H1 (cell line): ENCODE measurements at places on chromosomes 3 and 15. TPM values are rescaled to one million over a fixed set of nuclear protein-coding genes. Genes with fewer than 3 reads are reported as not detected.

Gene NR1I2
- 0.28 and 0.44 TPM in 2 replicates for total RNA-seq

DNA sequence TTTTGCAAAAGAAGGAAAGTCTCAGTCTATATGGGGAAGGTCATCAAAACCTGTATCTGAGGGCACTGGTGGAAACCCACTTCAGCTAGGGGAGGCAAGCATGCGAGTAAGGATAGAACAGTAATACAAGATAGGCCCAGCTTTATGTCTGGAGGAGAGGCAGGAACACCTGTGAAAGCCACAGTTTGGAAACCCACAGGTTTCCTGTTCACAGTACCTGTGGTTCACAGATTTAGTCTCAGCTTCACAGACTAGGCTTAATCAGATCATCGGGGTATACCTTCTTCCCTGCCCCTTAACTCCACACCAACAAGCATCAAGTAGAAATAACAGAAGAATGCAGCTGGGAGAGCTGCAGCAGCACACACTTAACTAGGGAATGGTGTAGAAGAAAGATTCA, 36.2 kb downstream of the C2CD4B start:
- DNase-seq, result no peak
- H3K4me1 ChIP-seq, result no peaks in the 10 kb centered on the region
- H3K27me3 ChIP-seq, result no peaks in the 10 kb centered on the region
- H3K27ac ChIP-seq, result no peak overlapping the region

DNA sequence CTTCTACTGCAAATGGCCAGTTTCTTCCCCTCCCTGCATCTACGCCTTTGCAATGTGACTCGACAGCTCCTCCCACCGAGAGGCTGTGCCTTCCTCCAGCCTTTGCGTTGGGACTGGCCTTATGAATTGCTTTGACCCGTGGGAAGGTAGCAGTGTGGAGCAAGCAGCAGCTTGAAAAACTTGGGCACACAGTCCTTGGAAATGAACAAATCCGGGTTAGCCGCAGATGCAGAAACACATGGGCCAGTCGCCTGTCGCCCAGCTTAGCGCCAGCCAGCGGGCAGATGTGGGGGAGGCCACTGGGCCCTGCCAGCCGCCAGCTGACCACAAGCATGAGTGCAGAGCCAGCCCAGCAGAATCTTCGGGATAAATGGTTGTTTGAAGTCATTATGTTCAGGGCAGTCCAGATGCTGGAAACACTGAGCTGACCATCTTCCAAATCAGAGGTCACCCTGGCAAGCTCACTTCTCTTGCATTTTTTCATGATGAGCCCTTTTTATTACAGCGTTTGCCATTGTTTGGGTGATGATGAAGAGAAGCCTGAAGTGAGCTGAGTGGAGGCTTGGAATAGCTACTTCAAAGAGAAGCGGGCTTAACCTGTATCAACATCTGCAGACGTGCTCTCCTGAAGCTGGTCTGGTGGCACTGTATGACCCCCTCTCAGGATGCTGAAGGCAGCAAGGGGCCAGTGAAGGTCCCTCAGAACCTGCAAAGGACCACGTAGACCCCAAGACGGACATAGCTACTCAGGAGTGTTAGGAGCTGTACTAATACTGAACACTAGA, 9.8 kb downstream of the SELENOS start:
- no peak overlapping the region for H3K27ac ChIP-seq
- H3K36me3 ChIP-seq, result peaks cover 6% of the 10 kb centered on the region

DNA sequence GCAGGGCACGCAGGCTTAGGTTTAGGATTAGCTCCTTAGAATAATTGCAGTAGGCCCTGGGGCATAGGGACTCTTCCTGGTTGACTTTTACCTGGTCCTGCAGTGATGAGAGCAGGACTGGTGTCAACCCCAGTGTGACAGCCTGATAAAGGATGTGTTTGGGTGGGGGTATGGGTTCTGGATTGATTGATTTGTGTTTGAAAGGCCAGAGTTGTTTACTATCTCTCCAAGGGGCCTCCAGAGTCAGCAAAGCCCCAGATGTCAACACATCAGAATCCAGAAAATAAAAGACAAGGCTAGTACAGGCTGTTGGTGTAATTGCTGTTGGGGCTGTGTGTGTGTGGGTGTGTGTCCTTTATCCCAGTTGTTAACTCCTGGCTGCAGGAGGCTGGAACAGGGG, 122.3 kb downstream of the CHRNA7 start:
- no peaks in the 10 kb centered on the region for H3K36me3 ChIP-seq
- DNase-seq, result no peak
- no peaks in the 10 kb centered on the region for H3K4me1 ChIP-seq
- H3K27ac ChIP-seq, result no peak overlapping the region

Gene MYD88
- total RNA-seq, result 19.7 and 22.1 TPM in 2 replicates

Gene FURIN
- total RNA-seq, result 28.0 and 32.1 TPM in 2 replicates

Gene DBR1
- 18.0 and 18.3 TPM in 2 replicates for total RNA-seq
